Astrocyte of the hippocampus (primary cell): ENCODE measurements at places on chromosomes 2 and 18.

- DNase-seq, result no peak
Measured at GRCh38 chr2:40165509-40165844, 286.4 kb downstream of the SLC8A1 start.

DNA sequence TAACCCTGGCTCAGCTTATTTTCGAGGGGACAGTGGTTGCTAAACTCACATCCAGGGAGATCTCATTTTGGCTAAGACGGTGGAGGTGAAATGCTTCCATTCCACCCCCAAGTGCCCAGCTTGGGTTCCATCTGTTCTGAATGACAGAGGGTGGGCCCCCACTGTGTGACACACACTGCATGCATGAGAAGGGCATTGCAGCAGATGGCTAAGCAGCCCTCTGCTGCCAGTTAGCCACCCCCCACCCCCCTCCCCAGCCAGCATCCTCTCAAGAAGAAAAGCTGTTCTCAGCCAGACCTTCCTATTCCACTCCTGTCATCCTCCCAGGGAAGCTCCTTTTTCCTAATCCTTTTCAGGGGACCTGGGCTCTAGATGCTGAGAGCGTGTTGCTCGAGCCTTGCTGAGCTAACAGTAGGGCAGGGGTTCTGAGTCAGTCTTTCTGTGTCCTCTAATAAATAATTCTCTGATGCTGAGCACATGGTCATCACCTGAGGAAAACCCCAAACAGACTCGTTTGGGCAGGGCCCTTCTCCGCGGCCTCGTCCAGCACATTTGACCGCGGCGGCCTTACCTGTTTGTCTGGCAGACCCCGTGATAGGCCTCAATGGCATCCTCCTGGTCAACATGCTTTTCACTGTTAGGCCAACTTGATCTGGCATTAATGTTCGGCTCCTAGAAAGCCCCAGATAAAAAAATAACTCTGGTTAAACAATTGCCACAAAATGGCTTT is 49.5 kb upstream of the ACAA2 start:
- no peak for DNase-seq

DNA sequence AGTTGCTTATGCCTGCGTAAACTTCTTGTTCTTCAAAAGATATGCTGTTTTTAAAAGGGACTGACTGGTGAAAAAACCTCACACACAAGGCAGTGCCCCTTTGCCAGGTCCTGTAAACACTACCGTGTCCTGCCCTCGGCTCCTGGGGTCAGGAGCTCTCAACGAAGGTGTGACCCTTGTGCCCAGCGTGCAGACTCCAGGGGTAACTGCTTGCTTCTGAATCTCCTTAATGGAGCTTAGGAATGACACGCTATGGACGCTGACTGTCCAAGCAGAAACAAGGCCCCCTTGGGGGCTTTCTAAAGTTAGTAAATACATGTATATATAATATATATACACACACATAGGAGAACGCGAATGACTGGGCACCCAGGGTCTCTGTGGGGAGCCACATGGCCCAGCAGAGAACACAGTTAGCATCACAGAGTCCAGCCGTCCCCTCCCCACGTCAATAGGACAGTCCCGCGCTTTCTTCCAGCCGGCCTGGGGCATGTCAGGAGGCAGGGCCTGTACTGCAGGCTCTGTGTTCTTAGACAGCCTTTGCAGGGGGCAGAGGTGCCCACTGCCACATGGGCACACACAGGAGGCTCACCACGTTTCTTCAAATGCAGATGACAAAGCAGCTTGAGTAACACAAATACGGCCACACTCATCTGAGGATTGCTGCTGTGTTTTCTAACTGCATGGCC is 96.1 kb downstream of the HDAC4 start:
- no peak for DNase-seq

GRCh38 chr2:59932341-59932740 is 621.1 kb downstream of the BCL11A start:
- no peak for DNase-seq
